Kidney (tissue), 22 donors: ENCODE measurements at places on chromosomes 4 and X. TPM values are rescaled to one million over a fixed set of nuclear protein-coding genes. Genes with fewer than 3 reads are reported as not detected.

DNA sequence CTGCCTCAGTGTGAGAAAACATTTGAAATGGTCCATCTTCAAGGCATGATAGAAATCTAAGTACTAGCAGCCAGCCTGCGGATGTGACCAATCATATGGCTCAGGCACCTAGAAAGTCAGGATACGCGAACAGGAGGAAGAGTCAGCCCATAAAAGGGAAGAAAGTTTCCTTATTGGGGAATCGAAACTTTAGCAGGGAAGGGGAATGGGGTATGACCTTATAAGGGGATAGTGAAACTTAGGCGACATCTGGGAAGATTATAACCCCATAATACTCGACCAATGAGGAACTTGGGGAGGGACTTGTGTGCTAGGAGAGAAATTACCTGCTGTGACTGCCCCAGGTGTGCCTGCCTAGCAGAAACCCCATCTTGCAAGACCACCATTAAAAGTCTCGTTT, 26.2 kb upstream of the PYURF start:
- no peak for DNase-seq

GRCh38 chrX:37984880-37985279, 21.5 kb upstream of the SYTL5 start:
- DNase-seq, result no peak

- no peak for DNase-seq
These were observed 124.0 kb downstream of the PRKX start for GRCh38 chrX:3589474-3589873.

GRCh38 chr4:110135076-110135475, 63.3 kb downstream of the ELOVL6 start:
- DNase-seq, result no peak

GRCh38 chrX:74293343-74293946, 10.5 kb upstream of the ZCCHC13 start:
- DNase-seq, result peak; percentile 86

DNA sequence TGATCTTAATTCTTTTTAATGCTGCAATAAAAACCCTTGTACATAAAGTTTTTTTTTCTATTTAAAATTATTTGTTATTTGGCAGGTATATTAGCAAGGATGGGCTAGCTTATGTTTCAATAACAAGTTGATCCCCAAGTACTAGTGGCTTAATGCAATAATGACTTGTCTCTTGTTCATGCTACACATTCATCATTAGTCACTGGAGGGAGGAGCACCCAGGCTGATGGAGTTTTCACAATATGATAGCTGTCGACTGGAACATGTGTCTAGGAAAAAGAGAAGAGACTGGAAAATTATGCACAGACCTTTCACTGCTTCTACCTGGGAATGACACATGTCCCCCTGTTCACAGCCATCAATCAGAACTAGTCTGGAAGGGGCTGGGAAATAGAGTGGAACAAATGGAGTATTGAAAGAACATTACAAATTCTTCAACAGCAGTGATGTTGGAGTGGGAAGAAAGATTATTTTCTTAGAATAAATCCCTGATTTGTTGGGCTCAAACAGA, 387.9 kb upstream of the RPS6KA3 start:
- DNase-seq, result no peak

DNA sequence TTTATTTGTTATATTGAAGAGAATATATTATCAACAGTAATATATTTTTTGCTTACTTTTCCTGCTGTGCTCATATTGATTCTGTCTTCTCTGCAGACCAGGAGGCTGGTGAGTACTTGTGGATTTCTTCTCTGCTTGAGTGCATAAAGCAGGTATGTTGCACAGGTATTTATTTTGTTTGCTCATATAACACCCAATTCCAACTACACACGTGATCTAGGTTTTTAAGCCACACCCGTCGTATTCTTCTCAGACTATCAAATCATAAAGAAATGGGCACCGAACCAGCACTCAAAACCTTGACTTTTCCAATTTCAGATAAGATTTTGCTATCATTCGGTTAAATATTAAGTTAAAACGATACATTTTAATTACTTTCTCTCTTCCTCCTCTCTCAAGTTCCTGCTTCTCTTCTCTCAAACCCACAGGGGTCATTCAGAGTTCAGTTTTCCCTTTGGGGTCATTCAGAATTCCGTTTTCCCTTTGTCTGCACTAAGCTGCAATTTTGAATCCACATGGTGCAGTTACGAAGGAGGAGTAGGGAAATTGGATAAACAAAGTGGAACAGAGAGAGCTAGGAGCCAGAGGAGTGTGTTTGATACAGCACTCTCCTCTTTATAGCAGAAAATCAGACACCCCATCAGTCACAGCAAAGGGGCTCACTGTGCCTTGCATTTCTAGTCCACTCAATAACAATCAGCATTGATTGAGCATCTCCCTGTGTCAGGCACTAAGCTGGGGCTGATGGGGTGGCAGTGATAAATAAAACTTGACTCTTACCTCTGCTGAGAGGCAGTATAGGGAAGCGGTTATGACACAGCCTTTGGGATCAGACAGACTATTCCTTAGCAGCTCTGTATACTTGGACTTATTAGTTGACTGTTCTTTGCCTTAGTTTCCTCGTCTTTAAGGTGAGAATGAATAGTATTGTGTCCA, at the start of gene ADH1C:
TSS of gene ADH1C (minus strand) at position 145 of the 936 bp plus-strand sequence. CDS start at position 74, 71 bp downstream.
- no peak for DNase-seq

GRCh38 chr4:27046851-27047250, 186.2 kb downstream of the STIM2 start:
- no peak for DNase-seq

DNA sequence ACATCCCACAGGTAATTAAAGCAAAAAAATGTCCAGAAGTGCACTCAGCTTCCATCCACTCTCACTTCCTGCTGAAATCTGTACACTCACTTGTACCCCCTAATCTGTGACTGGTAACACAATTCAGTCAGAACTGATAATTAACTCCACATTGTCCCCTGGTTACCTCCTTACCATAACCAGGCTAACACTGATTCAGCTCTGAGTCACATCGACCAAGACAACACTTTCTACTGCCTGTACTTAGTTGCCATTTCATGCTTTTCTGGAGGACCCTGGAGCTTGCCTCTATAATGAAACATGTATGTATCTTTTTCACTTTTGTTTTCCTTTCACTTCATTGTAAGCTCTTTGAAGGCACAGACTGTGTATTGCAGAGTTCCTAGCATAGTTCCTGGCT, 130.9 kb upstream of the GABRG1 start:
- DNase-seq, result no peak

DNA sequence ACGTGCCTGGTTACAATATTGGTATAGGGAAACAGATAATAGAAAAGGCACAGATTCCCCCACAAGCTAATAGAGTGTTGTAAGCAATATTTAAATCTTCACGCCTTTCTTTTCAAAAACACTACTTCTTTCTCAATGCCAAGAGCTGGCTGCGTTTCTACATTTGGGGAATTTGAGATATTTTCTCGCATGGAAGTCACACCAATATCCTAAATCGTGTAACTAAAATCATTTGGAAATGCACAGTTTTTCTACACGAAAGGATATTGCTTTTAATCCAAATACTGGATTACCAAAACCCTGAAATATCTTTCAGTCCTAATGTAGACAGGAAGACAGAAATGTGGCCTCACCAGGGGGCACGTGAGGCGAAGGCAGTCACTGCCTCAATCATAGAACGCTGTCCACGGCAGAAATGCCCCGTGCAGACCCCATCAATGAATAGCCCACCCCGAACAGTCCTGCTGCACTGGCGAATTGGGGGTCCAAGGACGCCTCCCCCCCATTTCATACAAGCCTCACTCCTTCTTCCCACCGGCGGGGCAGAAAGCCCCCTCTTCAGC, 106.6 kb downstream of the NSUN7 start:
- no peak for DNase-seq

- no peak for DNase-seq
These were observed 45.9 kb upstream of the RHOH start for GRCh38 chr4:40150932-40151331.

DNA sequence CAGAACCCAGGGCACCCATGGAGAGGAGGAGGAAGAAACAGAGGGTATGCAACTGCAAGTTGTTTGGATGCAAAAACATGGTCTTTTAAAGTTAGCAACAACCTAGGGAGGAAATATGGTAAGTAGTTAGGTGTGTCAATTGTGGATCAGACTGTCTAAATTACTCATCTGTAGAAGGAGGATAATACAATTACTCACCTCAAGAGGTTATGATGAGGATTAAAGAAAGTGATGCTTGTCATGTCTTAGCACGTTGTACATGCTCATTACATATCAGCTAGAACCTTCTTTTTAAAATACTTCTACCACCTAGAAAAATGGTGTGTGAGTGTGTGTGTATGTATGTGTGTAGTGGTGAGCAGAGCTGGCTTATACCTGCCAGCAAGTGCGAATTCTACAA, 2.3 kb upstream of the C1QTNF7 start:
- no peak for DNase-seq

The KIAA1210 gene
- total RNA-seq, result 0.03 TPM

The NR0B1 gene
- total RNA-seq, result 0.16 TPM

The GJB1 gene
- 22.4 TPM for total RNA-seq

The UBL4A gene
- 26.1 TPM for total RNA-seq

The NMU gene
- total RNA-seq, result 0.79 TPM

The TMEM35A gene
- total RNA-seq, result 1.1 TPM
